ENCODE measurements at places on chromosomes 5 and 9.

DNA sequence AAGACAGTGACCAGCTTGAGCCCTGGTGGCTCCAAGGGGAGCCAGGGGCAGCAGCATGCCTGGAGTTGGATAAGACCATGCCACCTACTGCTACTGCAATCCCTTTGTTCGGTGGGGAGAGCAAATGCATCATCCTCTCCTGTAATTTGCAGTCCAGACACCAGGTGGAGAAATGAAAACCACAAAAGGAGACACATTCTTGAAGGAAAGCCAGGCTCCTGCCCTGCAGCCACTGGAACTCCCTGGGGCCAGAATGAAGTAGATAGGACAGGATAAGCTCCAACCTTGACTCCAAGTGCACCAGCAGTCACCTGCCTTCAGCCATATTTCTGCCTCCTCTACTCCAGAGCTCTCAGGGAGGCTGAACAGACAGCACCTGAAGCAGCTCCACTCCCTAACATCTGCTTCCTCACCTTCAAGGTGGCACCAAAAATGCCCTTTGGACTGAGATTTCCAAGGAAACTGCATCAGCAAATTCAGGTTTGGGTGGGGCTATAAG lies 65.1 kb upstream of the IQGAP2 start:
- DNase-seq: peak; percentile 36

DNA sequence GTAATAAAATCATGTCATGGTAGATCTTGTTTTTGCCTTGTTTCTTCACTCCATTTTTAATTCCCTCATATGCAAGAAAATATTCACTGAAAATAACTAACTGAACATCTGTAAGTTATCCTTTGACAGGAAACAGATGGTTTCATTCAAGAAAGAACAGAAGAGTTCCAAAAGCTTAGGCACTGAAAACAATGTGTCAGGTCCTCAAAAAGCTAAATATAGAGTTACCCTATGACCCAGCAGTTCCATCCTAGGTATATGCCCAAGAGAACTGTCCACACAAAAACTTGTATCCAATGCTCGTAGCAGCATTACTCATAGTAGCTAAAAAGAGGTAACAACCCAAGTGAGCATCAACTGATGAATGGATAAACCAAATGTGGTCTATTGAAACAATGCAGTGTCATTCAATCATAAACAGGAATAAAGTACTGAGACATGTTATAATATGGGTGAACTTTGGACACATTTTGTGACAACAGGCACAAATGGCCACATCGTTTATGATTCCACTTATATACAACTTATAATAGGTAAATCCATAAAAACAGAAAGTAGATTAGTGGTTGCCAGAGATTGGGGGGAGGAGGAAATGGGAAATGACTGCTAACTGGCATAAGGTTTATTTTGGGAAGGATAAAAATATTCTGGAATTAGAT lies 231.0 kb downstream of the FRMD3 start:
- DNase-seq: no peak

GRCh38 chr5:76213858-76214257 lies 130.7 kb downstream of the SV2C start:
- no peak for DNase-seq

- DNase-seq: no peak
Measured at GRCh38 chr5:149432911-149433401, 53.9 kb upstream of the IL17B start.

DNA sequence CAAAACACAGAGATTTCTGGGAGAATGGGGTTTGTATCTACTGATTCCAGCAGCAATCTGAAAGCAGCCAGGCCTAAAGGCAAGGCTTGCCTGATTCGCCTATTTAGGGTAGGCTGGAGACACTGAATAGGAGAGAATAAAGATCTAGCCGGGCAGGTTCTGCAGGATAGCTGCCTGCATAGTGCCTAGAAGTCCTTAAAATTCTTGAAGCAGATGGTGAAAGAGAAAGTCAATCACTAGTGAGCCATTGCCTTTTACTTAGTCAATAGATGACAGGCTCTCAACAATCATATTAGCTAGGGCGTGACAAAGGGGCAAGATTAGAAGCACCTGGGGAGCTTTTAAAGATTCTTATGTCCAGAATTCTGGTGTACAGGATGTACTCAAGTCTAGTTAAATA lies 522.7 kb downstream of the HTR1A start:
- DNase-seq: no peak

- no peak for DNase-seq
Measured at GRCh38 chr9:99998266-99998665, 91.8 kb downstream of the STX17 start.

DNA sequence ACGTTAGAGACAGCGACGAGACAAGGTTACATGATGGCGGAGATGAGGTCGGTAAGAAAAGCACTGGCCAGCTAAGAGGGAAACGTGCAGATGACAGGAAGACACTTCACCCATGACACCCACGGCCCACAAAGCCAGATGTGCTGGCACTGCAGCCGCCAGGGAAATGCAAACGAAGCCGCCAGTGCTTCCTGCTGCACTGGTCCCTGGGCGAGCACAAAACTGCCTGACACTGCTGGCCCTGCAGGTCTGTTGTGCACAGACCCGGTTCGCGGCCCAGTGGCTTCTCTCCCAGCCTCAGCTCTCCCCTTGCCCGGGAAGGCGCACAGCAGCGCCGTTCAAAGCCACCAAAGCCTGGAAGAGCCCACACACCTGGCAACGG lies 20.3 kb downstream of the QSOX2 start:
- DNase-seq: peak; percentile 47

DNA sequence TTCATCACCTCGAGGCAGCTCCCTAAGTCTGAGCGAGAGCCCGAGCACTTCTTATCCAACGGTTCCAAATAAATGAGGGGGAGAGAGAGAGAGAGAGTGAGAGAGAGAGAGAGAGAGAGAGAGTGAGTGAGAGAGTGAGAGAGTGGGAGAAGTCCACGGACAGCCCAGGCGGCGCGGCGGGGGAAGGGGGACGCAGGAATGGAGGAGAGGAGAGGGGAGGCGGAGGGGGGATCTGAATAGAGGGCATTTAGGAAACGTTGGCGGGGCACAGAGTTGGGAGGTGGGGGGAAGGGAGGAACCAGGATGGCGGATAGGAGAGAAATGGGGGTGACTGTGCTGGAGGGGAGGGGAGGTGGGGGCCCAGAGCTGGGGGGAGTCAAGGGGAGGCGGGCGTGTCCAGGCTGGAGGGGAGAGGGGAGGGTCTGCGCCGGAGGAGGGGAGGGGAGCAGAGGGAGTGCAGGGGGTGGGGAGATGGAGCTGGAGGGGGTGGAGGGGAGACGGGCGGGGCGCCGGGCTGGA lies 398 bp upstream of the BASP1 start:
- no peak for DNase-seq

DNA sequence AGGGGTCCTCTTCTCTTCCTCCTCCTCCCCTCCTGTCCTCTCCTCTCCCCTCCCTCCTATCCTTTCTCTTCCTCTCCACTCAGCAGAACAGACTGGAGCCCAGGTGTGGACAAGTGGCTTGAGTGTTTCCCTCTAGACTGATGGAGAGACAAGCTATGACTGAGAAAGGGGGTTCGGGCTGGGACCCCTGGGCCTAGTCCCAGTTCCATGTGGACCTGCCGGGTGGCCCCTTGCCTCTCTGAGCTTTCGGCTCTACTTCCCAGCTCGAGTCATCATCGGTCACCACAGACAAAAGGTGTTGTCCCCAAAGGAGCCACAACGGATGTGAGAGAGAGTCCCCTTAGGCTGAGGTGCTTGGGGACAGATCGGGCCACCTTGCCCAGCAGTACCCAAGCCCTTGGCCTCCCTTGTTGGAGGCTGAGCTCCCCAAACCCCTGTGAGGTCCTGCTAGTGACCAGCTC lies 3.4 kb upstream of the RXRA start:
- DNase-seq: no peak

GRCh38 chr9:129323376-129323998 lies 145.4 kb upstream of the IER5L start:
- DNase-seq: no peak

- DNase-seq: no peak
Measured at GRCh38 chr9:92608241-92608908, 61.6 kb downstream of the IPPK start.

DNA sequence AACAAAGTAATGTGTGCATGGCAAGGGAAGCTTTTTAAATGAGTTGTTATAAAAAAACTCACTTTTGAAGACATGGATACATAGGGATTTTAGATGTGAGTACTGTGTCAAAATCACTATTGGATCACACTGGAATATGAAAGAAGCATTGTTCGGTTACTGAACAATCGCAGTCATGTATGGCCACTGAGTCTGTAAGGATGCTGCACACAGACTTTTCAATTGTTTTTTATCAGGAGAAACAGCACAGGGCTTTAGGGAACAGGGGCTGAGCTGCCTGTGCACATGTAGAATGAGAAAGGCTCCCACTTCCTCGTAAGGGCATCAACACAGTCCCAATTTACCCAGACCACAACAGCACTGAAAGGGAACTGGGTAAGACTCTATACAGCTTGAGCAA lies 1333.9 kb upstream of the DMAC1 start:
- no peak for DNase-seq
